T-helper 17 cell (primary cell): ENCODE measurements at places on chromosomes 4 and X. TPM values are rescaled to one million over a fixed set of nuclear protein-coding genes. Genes with fewer than 3 reads are reported as not detected.

DNA sequence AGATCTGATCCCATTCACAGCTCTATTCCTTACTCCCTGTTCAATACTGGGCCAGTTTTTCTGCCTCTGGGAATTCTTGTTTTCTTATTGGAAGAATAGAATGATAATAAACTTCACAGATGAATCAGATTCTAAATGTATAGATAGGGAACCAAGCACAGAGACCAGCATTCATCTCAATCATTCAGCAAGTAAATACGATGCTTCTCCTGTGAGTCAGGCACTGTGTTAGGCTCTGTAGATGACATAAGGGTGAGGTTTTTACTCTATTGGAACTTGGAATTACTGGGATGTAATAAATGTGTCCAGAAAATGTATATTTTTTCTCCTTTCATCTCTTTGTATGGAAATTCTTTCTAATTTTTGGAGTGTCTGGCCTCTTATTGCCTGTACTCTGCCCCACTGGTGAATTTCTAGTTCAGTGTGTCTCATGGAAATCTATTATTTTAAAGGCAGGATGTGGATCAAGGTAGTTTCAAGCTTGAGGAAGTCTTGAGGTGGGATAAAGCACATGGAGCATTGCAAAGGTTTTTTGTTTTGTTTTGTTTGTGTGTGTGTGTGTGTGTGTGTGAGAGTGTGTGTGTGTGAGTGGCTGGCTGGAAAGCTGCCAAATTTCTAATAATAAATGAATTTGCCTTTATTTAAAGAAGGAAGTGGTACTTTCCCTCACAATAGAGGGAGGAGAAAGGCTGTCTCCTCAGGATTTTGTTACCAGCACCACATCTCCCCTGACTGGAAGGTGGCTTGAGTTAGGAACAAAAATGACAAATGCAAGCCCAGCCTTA, 117.9 kb upstream of the HS3ST1 start:
- no peak for DNase-seq
- peaks cover 13% of the 10 kb centered on the region for H3K27me3 ChIP-seq
- no peaks in the 10 kb centered on the region for H3K4me1 ChIP-seq
- no peaks in the 10 kb centered on the region for H3K36me3 ChIP-seq
- no peak overlapping the region for H3K27ac ChIP-seq
- no peak overlapping the region for H3K4me3 ChIP-seq

DNA sequence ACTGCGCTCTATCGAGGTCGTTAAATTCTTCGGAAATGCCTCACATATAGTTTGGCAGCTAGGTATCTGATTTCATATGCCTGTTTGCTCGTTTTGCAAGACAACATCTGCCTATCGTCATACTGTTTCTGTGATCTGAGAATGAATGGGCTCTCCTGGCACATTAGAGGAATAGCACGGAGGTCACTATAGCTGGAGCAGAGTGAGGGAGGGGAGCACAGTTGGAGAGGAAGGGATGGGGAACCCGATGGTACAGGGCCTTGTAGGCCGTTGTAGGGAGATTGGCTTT, 552 bp downstream of the IKBKG start:
- H3K27me3 ChIP-seq = no peaks in the 10 kb centered on the region
- H3K4me3 ChIP-seq = peak overlapping the region; percentile 98
- H3K27ac ChIP-seq = peak overlapping the region; percentile 96
- no peak for DNase-seq
- no peaks in the 10 kb centered on the region for H3K36me3 ChIP-seq

- H3K4me3 ChIP-seq = no peak overlapping the region
- no peaks in the 10 kb centered on the region for H3K4me1 ChIP-seq
- no peak for DNase-seq
- no peaks in the 10 kb centered on the region for H3K27me3 ChIP-seq
Observed at GRCh38 chr4:125838924-125839323, 524.2 kb downstream of the FAT4 start.

MAB21L2 gene
- not detected for total RNA-seq

DNA sequence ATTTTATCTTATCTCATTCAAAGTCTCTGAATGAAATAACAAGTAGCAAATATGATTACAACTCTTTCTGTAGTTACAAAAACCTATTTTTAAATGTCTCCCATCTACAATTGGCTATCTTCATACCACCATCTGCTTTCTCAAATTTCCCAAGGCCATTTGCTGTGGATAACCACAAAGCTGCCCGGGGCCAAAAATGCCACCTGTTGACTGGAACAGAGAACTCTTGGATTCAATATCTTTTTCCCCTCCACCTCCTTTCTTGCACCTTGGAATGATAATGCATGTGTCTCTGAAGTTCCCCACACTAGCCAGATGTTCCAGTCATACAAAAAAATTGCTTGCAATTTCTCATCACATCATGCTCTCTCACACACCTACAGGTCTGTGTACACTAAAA, 93.3 kb upstream of the SCML1 start:
- no peak overlapping the region for H3K4me3 ChIP-seq
- H3K27me3 ChIP-seq = no peaks in the 10 kb centered on the region
- DNase-seq = no peak
- H3K36me3 ChIP-seq = no peaks in the 10 kb centered on the region
- H3K27ac ChIP-seq = no peak overlapping the region

DNA sequence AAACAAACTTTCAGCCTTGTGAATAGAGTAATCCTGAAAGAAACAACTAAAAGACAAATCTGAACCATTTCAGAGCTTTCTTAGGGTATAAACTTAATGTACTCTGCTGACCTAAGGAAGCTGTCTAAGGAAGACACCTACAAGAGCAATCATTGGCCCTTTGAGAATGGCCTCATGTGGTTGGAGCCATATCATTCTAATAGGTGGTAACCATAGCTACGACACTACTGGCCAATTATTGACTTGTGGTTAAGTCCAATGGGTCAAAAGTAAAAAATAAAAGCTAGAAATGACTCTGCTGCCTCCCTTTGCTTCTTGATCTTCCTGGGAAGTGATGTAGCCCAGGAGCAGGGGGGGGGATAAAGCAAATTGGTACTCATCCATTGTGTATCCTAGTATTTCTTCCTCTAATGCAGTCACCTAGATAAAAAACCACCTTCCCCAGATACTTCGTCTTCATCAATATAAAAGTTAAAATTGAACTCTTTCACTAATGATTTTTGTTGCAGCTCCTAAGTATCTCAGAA, 547.0 kb downstream of the ARAP2 start:
- H3K27me3 ChIP-seq = no peaks in the 10 kb centered on the region
- H3K36me3 ChIP-seq = no peaks in the 10 kb centered on the region
- no peak overlapping the region for H3K4me3 ChIP-seq
- DNase-seq = no peak
- no peak overlapping the region for H3K27ac ChIP-seq

MAGED4 gene
- total RNA-seq = 2.9 TPM

DNA sequence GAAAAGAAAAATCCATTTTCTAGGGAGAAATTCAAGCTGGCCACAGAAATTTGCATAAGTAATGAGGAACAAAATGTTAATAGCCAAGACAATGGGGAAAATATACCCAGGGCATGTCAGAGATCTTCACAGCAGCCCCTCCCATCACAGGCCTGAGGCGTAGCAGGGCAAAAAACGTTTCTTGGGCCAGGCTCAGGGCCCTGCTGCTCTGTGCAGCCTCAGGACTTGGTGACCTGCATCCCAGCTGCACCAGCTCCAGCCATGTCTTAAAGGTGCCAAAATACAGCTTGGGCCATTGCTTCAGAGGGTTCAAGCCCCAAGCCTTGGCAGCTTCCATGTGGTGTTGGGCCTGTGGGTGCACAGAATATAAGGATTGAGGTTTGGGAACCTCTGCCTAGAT, 32.1 kb upstream of the TMPRSS11B start:
- peaks cover 26% of the 10 kb centered on the region for H3K27me3 ChIP-seq
- H3K4me3 ChIP-seq = no peak overlapping the region
- no peaks in the 10 kb centered on the region for H3K4me1 ChIP-seq
- no peak for DNase-seq
- H3K36me3 ChIP-seq = peaks cover under 1% of the 10 kb centered on the region

IL21 gene
- 0.91 TPM for total RNA-seq

DNA sequence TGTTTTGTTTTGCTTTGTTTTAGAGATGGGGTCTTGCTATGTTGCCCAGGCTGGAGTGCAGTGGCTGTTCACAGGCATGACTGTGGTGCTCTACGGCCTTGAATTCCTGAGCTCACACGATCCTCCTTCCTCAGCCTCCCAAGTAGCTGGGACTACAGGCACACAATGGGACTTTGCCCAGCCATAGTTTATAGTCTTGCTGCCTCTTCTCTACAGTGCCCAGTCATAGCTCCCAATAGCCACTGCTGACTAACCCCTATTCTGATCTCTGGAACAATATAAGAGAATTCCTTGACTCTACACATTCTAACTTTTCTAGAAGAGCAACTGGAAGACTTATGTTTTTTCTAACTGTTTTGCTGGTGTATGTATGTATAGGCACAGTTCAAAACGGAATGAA, 319.2 kb downstream of the PCDH7 start:
- H3K27me3 ChIP-seq = no peaks in the 10 kb centered on the region
- no peaks in the 10 kb centered on the region for H3K4me1 ChIP-seq

DOK7 gene
- not detected for total RNA-seq

PSAPL1 gene
- not detected for total RNA-seq

DNA sequence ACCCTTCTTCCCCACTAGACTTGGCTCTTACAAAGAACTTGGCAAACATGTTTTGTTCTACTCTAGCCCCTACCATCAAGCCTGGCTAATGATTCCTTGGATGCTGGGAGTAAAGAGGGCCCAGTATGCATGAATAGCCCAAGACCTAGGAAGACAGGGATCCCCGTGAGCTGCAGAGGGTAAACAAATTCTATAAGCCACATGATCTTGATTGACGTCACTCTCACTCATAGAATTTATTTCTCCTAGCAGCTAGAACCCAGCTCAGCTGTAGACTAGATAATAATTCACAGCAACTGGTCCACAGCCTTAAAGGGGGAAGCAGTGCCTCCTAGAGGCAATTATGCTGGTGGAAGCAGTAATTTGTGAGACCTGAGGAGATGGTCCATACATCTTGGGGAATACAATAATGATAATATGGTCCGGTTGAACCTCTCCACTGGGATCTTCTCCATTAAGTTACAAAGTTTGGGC, 16.1 kb upstream of the USO1 start:
- no peaks in the 10 kb centered on the region for H3K27me3 ChIP-seq
- H3K4me3 ChIP-seq = no peak overlapping the region
- DNase-seq = no peak
- no peak overlapping the region for H3K27ac ChIP-seq
- no peaks in the 10 kb centered on the region for H3K36me3 ChIP-seq

DNA sequence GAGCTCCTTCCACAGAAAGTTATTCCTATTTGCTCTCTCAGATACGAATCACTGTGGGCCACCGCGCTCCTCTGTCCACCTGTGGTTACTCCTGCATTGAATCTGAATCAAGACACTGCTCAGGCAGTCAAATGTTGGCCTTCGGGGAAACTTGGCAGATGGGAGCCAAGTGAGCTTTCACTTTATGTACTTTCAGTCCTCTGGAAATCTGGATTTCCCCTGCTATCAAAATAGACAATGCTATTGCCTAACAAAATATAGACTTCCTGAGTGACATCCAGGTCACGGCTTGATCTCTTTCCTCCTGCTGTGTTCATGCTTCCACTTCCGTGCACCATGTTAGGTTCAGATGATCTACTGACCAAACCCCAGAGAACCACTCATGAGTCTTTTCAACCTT, 43.8 kb downstream of the FHL1 start:
- H3K36me3 ChIP-seq = no peaks in the 10 kb centered on the region
- peak overlapping the region; percentile 57 for H3K27ac ChIP-seq
- H3K27me3 ChIP-seq = no peaks in the 10 kb centered on the region
- H3K4me1 ChIP-seq = peaks cover 29% of the 10 kb centered on the region
- no peak for DNase-seq

RHOXF2B gene
- total RNA-seq = not detected

- H3K4me1 ChIP-seq = no peaks in the 10 kb centered on the region
- no peaks in the 10 kb centered on the region for H3K36me3 ChIP-seq
- no peak overlapping the region for H3K27ac ChIP-seq
Observed at GRCh38 chrX:24561121-24561520, 86.0 kb downstream of the PCYT1B start.

SMIM10L2A gene
- 0.37 TPM for total RNA-seq

DNA sequence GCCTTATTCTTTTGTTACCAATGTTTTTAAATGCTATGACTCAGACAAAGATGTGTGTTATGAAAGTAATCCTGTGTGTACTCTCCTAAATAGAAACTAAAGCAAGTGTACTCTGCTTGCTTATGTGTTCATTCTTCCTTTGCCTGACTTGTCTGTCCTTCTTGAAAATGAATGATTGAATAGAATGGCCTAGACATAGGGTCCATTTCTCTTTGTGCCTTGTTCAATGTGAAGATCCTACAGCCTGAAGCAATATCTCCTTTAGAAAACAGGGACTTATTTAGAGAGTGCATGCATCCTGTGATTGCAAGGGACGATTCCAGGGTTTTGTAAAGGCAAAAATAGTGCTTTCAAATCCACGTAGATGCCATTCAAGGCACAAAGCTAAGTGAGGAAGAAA, 343.6 kb upstream of the TACR3 start:
- no peak overlapping the region for H3K4me3 ChIP-seq
- no peak overlapping the region for H3K27ac ChIP-seq
- H3K27me3 ChIP-seq = peaks cover 6% of the 10 kb centered on the region
- no peak for DNase-seq
- H3K4me1 ChIP-seq = no peaks in the 10 kb centered on the region
- H3K36me3 ChIP-seq = no peaks in the 10 kb centered on the region

DNA sequence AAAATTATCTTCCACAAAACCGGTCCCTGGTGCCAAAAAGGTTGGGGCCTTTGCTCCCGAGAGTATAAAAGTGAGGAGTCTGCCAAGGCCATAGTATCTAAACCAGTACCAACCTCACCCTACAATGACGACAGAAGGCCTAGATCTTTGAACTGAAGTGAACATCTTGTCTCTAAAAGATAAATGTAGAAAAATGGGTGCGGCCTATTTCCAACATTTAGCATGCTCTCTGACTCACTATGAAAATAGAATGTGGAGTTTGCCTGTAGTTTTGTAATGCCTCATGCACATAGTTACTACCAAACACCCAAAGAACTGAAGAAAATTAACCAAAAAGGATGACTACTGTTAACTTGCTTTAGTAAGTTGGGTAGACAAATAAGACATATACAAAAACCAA, 218.4 kb downstream of the SLITRK2 start:
- H3K36me3 ChIP-seq = no peaks in the 10 kb centered on the region
- H3K4me3 ChIP-seq = no peak overlapping the region
- no peaks in the 10 kb centered on the region for H3K4me1 ChIP-seq
- no peak overlapping the region for H3K27ac ChIP-seq
- no peak for DNase-seq

DNA sequence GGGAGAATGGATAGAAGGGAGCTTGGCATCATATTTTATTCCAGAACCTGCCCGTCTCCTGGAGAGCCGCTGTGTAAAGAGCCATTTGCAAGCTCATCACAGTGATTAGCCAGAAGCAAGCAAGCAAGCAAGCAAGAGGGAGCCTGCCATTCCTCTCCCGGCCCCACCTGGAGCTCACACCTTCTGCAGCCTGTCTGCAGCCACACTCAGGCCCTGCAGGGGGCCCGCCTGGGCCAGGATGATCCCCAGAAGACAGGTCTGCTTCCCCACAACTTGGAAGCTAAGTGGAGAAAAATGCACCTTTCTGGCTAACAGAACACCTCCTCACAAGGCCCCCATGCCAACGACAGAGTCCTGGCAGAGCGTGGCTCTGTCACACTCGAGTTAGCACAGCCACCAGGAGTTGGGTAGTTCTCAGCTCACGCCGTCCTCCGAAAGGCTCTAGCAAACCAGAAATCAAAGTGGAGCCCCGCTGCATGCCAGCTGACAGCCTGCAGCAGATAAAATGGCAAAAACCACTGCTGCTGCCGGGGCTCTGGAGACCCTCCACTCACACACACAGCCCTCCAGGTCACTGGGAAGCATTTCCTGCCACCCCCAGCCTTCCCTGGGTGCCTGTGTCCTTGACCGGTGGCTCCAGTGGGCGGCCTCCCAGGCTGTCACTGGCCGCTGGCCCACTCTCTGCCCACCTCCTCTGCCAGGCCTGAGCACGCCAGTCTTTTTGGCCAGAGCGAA, 54.9 kb downstream of the DCTD start:
- DNase-seq = no peak
- no peaks in the 10 kb centered on the region for H3K27me3 ChIP-seq
- H3K36me3 ChIP-seq = peaks cover 2% of the 10 kb centered on the region

MTNR1A gene
- not detected for total RNA-seq
